ENCODE measurements at places on chromosomes 3 and 15. TPM values are rescaled to one million over a fixed set of nuclear protein-coding genes. Genes with fewer than 3 reads are reported as not detected.

The KIF15 gene
- total RNA-seq = 2.7 TPM

The SCG5 gene
- total RNA-seq = 2.5 TPM

GRCh38 chr15:45829336-45830153 lies 194.7 kb downstream of the SQOR start:
- H3K4me1 ChIP-seq = no peaks in the 10 kb centered on the region
- no peak overlapping the region for H3K4me3 ChIP-seq
- no peaks in the 10 kb centered on the region for H3K27me3 ChIP-seq
- no peak for DNase-seq
- no peaks in the 10 kb centered on the region for H3K36me3 ChIP-seq
- no peak overlapping the region for H3K27ac ChIP-seq

DNA sequence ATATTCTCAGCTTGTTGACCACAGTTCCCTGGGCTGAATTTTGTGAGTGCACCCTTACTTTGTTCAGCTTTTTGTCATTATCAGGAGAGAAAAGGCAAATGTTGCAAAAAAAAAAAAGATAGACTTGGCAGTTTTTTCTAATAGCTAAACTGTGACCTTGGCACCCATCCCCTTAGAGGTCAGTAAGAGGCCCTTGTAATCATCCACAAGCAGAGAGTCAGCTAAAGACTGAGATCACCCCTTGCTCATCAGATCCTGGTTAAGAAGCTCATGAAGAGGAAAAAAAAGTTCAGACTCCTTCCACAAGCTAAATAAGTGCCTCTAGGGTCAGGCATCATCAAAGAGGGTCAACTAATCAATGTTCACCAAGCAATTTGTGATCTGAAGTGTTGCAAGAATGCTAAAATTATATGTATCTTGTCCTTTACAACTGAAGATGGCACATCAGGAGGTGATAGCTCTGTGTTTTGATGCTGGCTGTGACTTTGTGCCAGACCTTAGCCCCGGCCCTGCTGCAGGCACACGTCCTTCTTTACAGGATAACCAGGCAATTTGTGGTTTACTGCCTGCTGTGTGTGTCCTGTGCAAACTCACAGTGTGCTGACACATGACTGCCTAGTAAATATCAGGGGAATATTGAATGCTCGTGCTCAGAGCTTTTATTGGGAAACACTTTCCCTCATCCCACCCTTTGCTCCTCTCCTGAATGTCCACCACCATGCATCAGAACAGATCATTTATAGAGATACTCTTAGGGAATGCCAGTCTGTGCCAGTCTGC lies 262.9 kb downstream of the IL5RA start:
- DNase-seq = no peak
- H3K4me1 ChIP-seq = no peaks in the 10 kb centered on the region
- no peaks in the 10 kb centered on the region for H3K36me3 ChIP-seq
- H3K27ac ChIP-seq = no peak overlapping the region
